ENCODE measurements at places on chromosomes 7 and 10.
A peak's percentile ranks its signal among the peaks of the same experiment; 100 is the strongest.

DNA sequence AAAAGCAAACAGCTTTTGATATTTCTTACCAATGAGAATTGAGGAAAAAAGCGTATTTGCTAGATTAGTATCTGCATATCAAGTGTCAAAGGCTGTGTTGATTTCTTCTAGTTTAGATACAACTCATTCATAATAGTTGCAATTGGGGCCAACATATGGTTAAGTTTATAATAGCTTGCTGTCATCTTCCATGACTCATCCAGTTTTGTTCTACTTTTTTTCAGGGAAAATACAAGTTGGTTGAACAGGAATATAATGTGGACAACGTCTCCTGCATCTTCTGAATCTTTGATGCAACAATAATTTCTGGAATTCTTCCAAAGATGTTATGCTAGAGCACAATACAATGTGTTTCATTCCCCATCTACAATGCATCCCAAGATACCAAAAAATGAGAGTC is 182.0 kb downstream of the THSD7A start:
- DNase-seq: no peak

- DNase-seq: no peak
Measured at GRCh38 chr7:129845972-129846327, 106.8 kb downstream of the UBE2H start.

DNA sequence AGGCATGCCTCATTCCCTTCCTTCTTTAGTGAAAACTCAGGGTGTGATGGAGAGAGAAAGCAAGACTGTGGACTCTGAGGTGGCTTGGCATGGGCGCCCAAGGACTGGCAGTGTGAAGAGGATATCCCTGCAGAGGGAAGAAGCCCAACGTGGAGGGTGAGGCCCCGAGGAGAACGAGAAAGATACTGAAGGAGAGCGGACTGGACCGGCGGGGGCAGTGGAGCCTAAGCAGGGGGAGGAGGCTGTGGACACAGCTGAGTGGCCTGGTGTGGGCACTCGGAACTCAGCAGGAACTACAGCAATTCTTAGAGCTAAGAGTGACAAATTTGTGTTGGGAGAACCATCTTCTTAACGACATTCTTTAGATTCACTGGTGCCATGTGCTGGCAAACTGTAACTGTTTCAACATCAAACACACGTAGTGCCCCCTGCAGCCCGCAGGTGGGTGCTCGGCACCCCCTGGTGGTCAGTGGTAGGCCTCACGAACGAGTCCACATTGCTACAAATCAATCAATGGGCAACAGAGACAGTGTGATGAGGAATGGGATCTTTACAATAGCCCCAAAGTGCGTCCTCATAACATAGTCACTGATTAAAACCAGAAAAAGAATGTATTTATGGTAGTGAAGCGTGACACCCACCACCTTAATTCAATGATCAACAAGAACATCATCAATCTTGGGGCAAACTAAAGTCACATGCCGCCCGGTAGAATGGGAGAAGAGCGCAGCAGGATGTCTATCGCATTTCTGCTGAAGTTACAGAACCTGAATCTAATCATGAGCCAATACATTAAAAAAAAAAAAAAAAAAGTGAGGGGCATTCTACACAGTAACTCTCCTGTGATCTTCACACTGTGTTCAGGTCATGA is 2.0 kb upstream of the SFTPA1 start:
- DNase-seq: peak; percentile 2

GRCh38 chr7:99622596-99622995 is 5.8 kb downstream of the ZSCAN25 start:
- no peak for DNase-seq
